HFF-Myc (cell line): ENCODE measurements at places on chromosomes 16 and 17.

DNA sequence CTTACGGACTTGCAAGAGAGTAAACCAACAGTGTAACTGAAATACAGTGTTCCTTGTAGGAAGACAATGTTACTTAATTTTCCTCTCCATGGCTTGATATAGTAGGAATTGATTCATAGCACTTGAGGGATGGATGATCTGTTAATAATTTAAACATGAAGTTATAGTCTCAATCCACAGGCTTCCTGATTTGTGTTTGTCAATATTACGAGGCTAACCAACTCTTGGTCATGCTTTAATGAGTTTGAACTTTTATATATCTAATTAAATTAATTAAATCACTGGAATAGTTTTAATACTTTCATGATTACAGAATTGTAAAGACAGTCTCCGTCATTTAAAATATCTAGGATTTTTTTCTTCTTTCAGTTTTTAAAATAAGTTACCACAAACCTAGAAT, 112.0 kb upstream of the HAS3 start:
- DNase-seq = no peak

- DNase-seq = no peak
Measured at GRCh38 chr16:57380671-57381462, 8.6 kb downstream of the CX3CL1 start.

GRCh38 chr17:81254955-81255717, 16.0 kb downstream of the NDUFAF8 start:
- DNase-seq = peak; percentile 32

- peak; percentile 72 for DNase-seq
Measured at GRCh38 chr17:58337600-58338453, 9.2 kb upstream of the TSPOAP1 start.

GRCh38 chr17:74452033-74452840, 14.2 kb upstream of the CD300A start:
- no peak for DNase-seq

DNA sequence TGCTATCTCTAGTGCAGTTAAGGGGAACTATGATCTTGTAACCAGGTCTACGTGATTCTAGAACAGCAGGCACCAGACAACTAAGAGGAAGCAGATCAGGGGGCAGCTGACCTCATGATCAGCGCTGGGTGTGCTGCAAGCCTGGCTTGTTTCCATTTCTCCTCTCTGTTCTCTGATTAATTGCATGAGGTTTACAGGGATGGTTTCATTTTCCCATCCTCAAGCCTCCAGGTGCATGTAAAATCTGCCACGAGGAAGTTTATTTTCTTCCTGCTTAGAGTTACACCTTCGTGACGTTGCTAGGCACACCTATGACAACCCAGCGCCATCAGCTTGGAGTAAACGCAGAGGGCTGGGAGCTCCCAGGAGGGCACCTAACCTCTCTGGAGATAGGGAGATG, 4.3 kb upstream of the NUPR1 start:
- DNase-seq = no peak

DNA sequence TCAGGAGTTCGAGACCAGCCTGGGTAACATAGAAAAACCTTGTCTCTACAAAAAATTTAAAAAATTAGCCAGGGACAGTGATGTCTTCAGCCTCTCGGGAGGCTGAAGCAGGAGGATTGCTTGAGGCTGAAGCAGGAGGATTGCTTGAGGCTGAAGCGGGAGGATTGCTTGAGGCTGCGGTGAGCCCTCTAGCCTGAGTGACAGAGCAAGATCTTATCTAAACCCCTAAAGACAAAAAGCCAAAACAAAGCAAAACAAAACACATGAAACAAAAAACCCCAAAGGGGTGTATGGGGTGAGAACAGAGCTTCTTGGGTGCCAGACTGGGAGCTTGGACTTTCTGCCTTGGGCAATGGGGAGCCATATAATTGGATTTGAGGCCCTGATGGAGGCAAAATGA, 2.6 kb downstream of the SPNS3 start:
- DNase-seq = no peak

DNA sequence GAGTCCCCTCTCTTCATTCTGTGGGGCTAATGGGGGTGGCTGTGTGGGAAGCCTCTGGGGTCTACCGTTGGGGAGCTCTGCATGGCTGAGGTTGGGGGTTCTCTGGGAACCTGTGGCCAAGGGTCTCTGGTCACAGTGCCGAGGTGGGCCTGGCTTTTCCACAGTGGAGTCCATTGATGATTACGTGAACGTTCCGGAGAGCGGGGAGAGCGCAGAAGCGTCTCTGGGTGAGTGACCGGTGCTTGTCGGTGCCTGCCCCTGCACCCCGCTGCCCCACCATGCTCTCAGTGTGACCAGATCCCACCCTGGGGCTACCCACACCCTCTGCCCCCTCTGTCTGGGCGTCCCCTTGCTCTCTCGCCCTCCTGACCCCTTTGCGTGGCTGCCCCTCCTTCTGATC, 4.5 kb downstream of the LAT start:
- DNase-seq = no peak

- no peak for DNase-seq
Measured at GRCh38 chr16:77459534-77460254, 24.9 kb upstream of the ADAMTS18 start.

- peak; percentile 31 for DNase-seq
Measured at GRCh38 chr17:37608351-37609169, 658 bp downstream of the SYNRG start.

GRCh38 chr16:82016964-82017363, 5.7 kb upstream of the SDR42E1 start:
- DNase-seq = no peak

GRCh38 chr17:75345514-75346167, 56.4 kb upstream of the SLC25A19 start:
- DNase-seq = no peak

- no peak for DNase-seq
Measured at GRCh38 chr17:183021-183420, 1.6 kb upstream of the DOC2B start.

DNA sequence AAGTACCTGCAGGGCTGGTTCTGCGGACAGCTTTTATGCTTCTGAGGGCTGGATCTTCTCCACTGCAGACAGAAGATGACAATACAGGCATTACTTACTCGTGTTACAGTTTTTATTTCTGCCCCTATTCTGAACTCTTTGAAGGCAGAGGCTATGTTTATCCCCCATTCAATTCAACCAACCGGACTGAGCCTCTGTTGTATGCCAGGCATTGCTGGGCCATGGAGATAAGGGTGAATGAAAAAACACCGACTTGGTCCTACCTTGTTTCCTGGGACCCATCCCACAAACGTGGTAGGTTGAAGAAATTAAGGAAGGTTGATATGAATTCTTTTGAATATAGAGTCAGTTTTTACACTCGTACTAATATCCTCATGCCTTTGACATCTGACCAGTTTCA, 10.0 kb upstream of the HP start:
- DNase-seq = no peak

DNA sequence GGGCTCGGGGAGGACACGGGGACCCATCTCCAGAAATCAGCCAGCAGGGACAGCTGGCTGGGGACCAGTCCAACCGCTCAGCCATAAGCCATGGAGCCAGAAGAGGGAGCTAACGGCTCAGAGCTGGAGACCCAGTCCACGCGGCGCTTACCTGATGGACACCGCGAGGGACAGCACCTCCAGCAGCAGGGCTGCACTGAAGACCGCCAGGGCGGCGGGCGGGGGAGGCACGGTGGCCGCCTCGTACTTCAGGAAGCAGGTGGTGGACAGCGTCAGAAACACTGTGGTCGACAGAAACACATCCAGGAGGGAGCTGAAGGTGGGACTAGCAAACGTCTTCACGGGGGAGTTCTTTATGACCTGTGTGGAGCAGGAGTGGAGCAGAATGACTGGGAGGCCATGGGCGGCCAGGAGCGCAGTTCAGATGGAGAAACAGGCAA, 102.6 kb upstream of the CREBBP start:
- DNase-seq = no peak

DNA sequence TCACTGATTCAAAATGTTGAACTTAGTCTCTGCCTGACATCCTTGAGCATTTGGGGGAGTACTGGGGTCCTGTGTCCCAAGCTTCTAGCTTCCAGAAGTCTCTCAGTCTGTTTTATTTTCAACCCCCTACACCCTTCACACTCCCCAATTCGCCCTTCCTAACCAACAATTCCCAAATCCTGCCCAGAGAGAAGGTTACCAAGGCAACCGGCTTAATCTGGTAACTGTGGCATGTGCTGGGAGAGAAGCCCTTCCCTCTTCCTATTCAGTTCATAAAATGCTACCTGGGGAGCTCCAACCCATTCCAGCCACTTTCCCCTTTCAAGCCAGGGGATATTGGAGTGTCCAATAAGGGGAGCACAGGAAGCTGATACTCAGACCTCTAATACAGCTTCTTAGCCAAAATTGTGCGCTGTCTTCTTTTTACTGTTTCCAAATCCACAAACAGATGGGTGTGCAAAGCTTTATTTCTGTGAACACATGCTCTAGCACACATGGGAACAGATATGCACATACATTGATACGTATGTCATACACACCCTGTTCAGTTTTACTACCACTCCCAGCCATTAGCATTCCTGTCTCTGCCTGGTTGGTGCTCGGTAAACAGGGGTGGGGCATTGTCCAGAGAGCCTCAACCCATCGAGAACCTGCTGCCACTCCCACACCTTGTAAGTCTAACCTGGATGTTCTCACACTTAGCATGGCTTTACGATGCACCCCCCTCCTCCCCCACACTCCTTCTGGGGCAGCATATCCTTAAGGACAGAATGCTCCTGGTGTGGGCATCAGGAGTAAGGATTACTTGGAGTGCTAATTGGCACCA, 1.1 kb upstream of the RAPGEFL1 start:
- no peak for DNase-seq

GRCh38 chr16:56667581-56668571, at the start of gene MT1G:
TSS of gene MT1G (minus strand) at chr16:56668065. CDS start at chr16:56667993, 72 bp downstream.
- no peak for DNase-seq

- no peak for DNase-seq
Measured at GRCh38 chr17:50148226-50149090, 2.0 kb downstream of the PPP1R9B start.

DNA sequence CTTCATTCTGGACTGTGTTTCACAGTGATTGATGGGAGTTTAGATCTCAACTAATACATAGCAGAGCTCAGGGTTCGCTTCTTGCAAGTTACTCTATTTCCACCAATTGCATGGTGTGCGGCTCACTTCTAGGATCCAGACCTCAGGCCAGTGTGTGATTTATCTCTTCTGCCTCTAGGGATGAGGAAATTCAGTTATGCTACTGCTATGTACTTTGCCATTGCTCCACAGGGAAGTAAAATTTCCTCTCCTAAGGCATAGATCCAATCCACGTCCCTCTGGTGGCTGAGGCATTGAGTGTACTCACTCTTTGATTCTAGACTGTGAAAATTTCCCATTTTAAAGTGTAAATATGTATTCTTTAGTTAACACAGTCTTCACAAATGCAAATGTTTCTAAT, 214.1 kb downstream of the HS3ST3B1 start:
- DNase-seq = no peak

GRCh38 chr17:63544467-63545301, 5.6 kb upstream of the DCAF7 start:
- no peak for DNase-seq

DNA sequence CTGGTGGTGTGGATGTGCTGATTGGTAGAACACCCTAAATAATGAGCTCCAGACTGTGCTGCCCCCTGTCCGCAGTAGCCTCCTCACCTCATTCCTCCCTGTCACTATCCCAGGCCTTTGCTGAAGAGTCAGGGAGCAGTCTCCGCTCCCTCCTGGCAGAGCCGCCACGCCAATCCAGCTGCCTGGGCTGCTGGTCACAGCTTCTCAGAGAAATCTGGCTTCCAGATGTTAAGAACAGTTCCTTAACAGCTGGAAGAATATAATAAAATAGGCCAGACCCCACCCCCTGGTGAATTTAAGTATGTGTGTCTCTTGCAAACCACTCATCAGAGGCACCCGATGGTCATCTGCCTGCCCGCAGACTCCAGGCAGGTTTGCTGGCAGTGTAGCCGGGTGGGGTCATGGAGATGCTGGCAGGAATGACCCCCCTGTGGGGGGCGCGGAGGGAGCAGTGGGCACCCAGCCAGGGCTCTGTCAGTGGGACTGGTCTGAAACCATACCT, 161.0 kb downstream of the CCDC182 start:
- peak; percentile 82 for DNase-seq

- no peak for DNase-seq
Measured at GRCh38 chr17:57945996-57946797, 9.0 kb downstream of the CUEDC1 start.

- no peak for DNase-seq
Measured at GRCh38 chr17:78232859-78233173, 1.4 kb downstream of the TMEM235 start.

GRCh38 chr16:55503726-55504550, 4.9 kb upstream of the LPCAT2 start:
- no peak for DNase-seq

- DNase-seq = no peak
Measured at GRCh38 chr17:30378241-30378824, 394 bp upstream of the CPD start.

- no peak for DNase-seq
Measured at GRCh38 chr17:1375615-1376014, 24.4 kb downstream of the YWHAE start.
